LNCaP clone FGC (cell line): ENCODE measurements at places on chromosomes 5 and 9.

GRCh38 chr5:132026516-132027008, 15.1 kb upstream of the ACSL6 start:
- DNase-seq = no peak

DNA sequence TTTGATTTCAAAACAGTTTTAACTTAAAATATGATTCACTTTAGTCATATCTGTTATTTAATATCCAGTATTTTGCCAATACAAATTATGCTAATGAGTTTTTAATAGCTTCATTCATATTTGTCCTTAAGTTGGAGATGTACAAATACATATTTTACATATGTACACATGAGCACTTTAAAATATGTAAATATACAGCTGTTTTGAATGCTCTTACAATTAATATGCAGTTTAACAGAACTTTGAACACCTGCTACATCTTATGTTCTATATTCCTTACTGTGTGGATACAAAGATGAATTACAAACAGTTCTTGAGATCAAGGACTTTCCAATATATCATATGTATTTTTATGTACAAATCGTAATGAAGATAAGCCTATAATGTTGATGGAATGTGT, 74.0 kb downstream of the CHSY3 start:
- DNase-seq = no peak

DNA sequence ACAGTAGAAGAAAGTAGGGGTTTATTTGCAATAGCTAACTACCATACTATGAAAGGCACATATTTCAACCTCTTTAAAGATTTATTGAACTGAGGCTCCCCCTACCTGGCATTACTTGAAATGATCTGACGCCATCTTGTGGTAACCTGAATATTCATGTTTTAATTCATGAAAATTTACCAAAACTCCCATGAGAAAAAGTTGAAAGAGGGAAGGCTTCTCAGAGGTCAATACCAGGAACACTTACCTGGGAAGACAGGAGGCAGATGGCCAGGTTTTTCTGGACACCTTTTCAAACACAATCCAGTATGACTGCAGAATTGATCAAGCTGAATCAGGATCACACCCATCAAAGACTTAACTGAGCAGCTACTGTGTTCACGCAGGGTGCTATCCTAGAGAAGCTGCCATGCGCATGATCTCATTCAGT, 9.4 kb downstream of the PRELID2 start:
- DNase-seq = no peak

GRCh38 chr9:70534061-70534460, 119.6 kb upstream of the KLF9 start:
- DNase-seq = no peak

DNA sequence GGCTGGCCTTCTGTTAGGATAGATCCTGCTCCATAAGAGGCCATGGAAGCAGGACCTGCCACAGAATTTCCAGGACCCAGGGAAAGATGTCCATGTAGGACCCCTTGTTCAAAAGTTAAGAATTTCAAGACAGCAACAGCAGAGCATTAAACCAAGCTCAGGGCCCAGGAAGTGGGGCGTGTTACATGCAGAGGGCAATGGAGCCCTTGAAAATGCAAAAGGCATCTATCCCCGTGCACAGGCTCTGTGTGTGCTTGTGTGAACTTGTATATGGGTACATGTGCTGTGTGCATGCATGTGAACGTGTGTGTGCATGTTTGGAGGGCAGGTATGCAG, 14.4 kb upstream of the NKD2 start:
- no peak for DNase-seq

DNA sequence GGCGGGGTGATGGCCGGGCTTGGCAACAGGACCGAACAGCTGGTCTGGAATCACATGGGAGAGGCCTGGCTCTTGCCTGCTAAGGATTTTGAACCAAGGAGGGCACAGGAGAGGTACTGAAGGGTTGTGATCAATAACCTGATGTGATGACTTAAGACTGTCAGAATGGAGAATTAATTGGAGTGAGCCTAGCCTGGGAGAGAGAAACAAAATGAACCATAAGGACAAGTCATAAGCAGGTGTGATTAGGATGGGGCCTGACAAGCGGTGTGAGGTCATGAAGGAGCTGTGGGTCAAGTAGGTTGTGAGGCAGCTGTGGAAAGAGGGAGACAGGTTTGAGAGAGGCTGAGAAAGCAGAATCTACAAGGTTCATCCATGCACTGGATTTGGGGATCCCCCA, 104.6 kb downstream of the MED10 start:
- DNase-seq = no peak

DNA sequence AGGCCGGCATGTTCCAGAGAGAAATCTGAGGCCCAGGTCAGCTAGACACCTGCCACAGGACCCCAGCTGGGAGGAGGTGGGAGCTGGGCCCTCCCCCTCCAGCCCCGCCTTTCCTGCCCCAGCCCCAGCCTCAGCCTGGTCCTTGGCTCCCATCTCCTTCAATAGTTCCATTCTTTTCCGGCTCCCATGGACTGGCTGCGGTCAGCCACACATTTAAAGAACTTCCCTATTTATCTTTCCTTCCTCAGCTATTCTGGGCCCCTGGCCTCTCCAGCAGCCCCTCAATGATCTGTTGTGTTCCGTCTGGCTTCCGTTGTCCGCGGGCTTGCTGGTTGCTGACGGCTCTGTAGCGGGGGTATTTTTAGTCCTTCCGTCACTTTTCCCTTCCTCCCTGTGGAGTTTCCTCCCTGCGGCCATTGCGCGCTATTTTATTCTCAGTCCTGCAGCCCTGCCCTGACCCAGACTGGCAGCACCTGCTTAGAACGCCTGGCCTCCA, 73.8 kb downstream of the AMBP start:
- DNase-seq = no peak

GRCh38 chr9:114869845-114870244, 60.5 kb downstream of the TNFSF8 start:
- DNase-seq = no peak

DNA sequence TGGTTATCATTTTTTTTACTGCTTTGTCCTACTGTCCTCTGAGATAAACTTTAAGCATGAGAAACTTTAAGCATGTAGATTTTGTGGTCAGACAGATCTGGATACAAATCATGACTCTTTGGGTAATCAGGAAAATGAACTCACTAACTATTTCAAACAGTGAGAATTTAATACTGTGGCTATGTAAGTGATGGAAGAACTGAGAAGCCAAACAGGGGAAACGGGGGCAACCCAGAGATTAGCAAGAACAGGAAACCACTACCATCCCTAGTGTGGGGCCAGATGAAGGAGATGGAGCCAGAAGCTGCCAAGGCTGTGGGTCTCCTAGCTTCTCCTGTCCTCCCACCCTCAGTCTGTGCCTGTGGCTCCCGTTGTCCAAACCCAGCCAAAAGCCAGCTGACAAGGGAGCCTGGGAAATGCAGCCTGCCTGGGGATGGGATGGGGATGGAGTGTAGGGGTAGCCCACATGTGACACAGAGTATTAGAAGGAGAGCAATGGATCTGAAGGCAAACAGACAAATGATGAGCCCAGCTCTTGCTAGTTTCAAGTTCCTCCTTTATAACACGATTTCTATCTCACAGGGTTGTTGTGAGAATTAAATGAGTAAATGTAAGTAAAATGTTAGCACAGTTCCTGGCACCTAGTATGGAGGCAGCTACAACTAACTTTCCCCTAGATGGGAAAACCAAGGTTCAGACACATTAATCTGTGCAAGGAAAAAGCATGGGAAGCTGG, 27.7 kb upstream of the CDC23 start:
- DNase-seq = no peak
